Heart left ventricle (tissue), 16 donors: ENCODE measurements at places on chromosomes 7 and 10. TPM values are rescaled to one million over a fixed set of nuclear protein-coding genes. Genes with fewer than 3 reads are reported as not detected.

The MMD2 gene
- not detected for polyA plus RNA-seq

The NUTM2B gene
- 0.01 TPM for polyA plus RNA-seq

DNA sequence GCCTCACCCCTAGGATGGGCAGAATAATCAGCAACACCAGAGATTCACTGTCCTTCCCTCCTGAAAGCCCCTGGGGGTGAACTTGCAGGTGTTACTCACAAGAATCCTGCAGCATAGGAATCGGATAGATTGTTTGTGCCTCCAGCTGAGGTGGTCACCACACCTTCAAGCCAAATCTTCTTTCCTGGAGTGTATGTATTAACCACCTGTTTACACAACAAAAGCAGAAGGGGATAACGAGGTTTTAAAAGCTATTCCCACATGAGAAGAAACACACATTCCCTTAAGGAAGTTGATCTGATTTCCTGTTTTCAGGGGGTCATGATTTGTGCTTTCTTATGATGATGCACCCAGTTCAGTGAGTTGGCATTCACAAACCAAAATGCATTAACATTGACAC is 173.8 kb upstream of the HPS1 start:
- no peak for DNase-seq

DNA sequence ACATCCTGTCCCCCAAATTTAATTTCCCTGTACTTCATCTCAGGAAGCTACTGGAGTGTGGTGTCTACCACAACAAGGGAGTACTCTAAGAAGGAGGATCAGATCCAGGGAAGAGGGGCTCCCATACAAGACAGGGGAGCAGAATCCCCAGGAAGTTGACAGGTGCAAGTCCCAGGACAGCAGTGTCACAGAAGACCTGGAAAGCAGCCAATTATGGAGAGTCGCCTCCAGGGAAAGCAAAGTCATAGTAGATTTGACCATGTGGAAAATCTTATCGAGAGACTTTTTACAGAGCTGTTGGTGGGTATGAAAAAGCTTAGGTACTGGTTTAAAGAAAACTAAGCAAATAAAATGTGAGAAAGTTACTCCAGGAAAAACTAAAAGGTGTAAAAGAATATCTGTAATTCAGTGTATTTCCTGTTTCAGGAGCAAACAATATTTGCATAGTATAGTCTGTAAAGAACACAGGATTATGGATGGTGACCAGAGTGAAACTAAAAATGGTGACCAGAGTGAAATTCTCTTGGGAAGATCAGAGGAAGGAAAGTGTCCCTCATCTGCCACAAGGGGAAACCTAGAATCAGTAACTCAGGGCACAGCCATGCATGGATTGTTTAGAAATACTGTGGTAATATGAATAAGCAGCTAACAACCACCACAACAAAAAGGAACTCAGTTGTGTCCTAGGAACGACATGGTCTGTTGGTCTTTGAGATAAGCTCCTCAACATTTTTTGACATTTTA is 44.5 kb downstream of the LANCL2 start:
- no peak for DNase-seq

GRCh38 chr7:65974876-65975275 is 7.1 kb downstream of the GUSB start:
- no peak for DNase-seq

The CPA4 gene
- 0.06 TPM for polyA plus RNA-seq

The CLEC2L gene
- not detected for polyA plus RNA-seq

GRCh38 chr10:74137992-74138391 is 12.6 kb downstream of the AP3M1 start:
- DNase-seq, result no peak

DNA sequence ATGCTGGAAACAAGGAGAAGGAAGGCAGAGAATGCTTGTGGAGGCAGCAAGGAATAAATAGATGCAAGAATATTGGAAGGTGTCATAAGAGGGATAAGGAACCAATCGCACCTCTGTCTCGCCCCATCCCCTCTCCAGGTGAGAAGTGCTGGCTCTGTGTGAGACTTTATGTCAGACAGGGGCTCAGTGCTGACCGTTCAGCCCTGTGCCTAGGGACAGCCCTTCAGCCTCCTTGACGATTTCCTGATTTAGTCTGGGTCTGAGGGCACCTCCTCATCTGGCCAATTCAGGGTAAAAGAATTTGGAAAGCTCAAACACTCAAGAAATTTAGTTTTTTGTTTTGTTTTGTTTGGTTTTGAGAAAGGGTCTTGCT is 54.9 kb downstream of the FAM241B start:
- no peak for DNase-seq

The NME8 gene
- polyA plus RNA-seq, result not detected

The COL26A1 gene
- polyA plus RNA-seq, result not detected

The SLC39A12 gene
- polyA plus RNA-seq, result not detected
